Body of pancreas (tissue), 4 donors: ENCODE measurements at places on chromosomes 4 and X. TPM values are rescaled to one million over a fixed set of nuclear protein-coding genes. Genes with fewer than 3 reads are reported as not detected.

DNA sequence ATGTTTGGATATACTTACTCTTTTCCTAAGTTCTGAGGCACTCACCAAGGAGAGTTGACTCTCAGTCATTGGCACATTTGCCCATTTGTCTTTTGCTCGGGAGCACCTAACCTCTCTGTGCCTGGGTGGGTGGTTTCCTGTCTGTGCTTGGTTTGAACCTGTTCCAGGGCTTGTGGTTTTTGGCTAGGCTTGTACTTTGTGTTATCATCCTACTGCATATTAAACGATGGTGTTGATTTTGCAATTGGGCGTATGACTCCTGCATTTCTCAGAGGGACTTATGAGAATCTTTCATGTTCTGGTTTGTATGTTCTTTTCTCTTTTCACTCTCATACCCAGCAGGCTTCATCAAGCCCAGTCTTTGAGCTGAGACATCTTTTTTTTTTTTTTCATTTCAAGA, 161.7 kb downstream of the BTC start:
- no peak overlapping the region for H3K27ac ChIP-seq
- no peaks in the 10 kb centered on the region for H3K27me3 ChIP-seq
- no peaks in the 10 kb centered on the region for H3K4me1 ChIP-seq
- H3K4me3 ChIP-seq: no peak overlapping the region
- H3K36me3 ChIP-seq: no peaks in the 10 kb centered on the region

- no peaks in the 10 kb centered on the region for H3K4me1 ChIP-seq
- no peak overlapping the region for H3K4me3 ChIP-seq
- H3K27ac ChIP-seq: no peak overlapping the region
These were observed 457.5 kb upstream of the GNPDA2 start for GRCh38 chr4:45183905-45184304.

DNA sequence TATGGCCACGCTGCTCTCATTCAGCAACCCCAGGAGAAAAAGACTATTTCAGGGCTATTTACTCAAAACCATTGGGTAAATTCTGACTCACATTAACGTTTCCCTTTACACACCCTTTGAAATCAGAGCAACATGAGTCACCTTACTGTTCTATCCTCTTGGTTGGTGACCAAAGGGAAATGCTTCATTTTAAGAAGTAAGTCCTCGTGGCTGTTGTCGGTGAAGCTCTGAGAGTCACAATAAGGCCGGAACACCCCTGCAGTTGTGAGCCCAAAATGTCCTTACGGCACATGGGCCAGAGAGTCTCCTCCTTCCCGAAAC, 56.3 kb upstream of the SPRY1 start:
- H3K4me1 ChIP-seq: no peaks in the 10 kb centered on the region
- H3K27ac ChIP-seq: peak overlapping the region; percentile 1
- no peaks in the 10 kb centered on the region for H3K36me3 ChIP-seq
- no peaks in the 10 kb centered on the region for H3K27me3 ChIP-seq
- H3K4me3 ChIP-seq: no peak overlapping the region

- no peaks in the 10 kb centered on the region for H3K36me3 ChIP-seq
- H3K27me3 ChIP-seq: no peaks in the 10 kb centered on the region
- DNase-seq: no peak
- H3K27ac ChIP-seq: no peak overlapping the region
- peaks cover 11% of the 10 kb centered on the region for H3K4me1 ChIP-seq
- no peak overlapping the region for H3K4me3 ChIP-seq
These were observed 38.7 kb upstream of the FAT1 start for GRCh38 chr4:186762361-186762760.

- H3K4me3 ChIP-seq: no peak overlapping the region
- H3K27me3 ChIP-seq: no peaks in the 10 kb centered on the region
- DNase-seq: no peak
- H3K36me3 ChIP-seq: no peaks in the 10 kb centered on the region
These were observed 16.4 kb downstream of the INTS6L start for GRCh38 chrX:135536877-135537276.

GRCh38 chrX:107571296-107571998, 56.9 kb upstream of the PRPS1 start:
- no peaks in the 10 kb centered on the region for H3K36me3 ChIP-seq
- peaks cover 7% of the 10 kb centered on the region for H3K4me1 ChIP-seq
- no peak overlapping the region for H3K4me3 ChIP-seq
- no peaks in the 10 kb centered on the region for H3K27me3 ChIP-seq

- no peaks in the 10 kb centered on the region for H3K27me3 ChIP-seq
- no peaks in the 10 kb centered on the region for H3K36me3 ChIP-seq
- no peaks in the 10 kb centered on the region for H3K4me1 ChIP-seq
- H3K27ac ChIP-seq: no peak overlapping the region
- H3K4me3 ChIP-seq: no peak overlapping the region
These were observed 110.0 kb downstream of the ATRX start for GRCh38 chrX:77675986-77676385.

GRCh38 chrX:110228453-110228852, 89.4 kb downstream of the AMMECR1 start:
- no peak overlapping the region for H3K27ac ChIP-seq
- H3K27me3 ChIP-seq: no peaks in the 10 kb centered on the region
- no peaks in the 10 kb centered on the region for H3K36me3 ChIP-seq
- DNase-seq: no peak
- no peak overlapping the region for H3K4me3 ChIP-seq
- H3K4me1 ChIP-seq: no peaks in the 10 kb centered on the region

DNA sequence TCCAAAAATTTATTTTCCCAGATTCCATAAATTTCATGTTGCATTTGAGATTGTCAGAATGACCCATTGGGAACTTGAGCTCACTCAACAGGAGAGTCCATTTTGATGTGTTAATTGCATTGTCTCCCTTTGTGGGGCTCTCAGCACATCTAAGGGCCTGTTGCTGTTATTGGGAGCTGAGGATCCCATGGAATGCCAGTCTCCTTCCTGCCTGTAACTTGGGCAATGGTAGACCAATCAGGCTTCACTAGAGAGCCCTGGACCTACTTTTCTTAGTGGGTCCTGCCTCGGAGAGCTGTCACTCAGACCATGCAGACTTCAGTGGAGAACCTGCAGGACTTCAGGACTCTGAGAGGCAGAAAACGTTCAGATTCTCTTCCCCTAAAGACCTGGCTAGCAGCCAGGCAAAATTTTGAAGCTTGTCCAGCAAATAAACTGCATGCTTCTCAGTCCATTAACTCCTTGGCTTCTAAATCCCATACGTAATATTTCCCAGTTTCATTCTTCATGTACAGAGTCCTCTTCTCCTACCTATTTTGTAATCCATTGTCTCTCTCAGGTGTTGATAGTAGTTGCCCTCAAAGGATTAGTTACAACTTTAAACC, 25.1 kb downstream of the OCRL start:
- no peaks in the 10 kb centered on the region for H3K4me1 ChIP-seq
- H3K27me3 ChIP-seq: no peaks in the 10 kb centered on the region
- no peak for DNase-seq
- no peak overlapping the region for H3K4me3 ChIP-seq

- no peak overlapping the region for H3K4me3 ChIP-seq
- H3K27ac ChIP-seq: no peak overlapping the region
- DNase-seq: no peak
- no peaks in the 10 kb centered on the region for H3K36me3 ChIP-seq
- no peaks in the 10 kb centered on the region for H3K27me3 ChIP-seq
These were observed 76.4 kb upstream of the HELT start for GRCh38 chr4:184941671-184942418.

DNA sequence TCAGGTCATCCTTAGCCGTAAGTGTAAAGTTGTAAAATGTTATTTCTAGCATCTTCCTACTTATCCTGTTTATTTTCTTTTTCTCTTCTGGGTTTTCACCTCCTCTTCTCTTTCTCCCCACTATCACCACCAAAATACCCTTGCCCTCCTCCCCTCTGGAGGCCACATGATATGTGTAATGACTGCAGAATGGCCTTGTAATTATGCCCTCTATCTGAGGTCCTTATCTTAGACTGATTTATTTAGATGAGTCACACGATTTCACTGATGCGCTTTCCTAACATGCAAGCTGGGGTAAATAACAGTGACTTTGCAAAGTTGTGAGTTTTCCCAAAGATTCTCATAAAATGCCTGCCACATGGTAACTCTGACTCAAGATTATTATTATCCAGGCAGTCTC, 231.8 kb upstream of the GPRIN3 start:
- H3K27me3 ChIP-seq: no peaks in the 10 kb centered on the region
- DNase-seq: no peak
- H3K4me1 ChIP-seq: no peaks in the 10 kb centered on the region
- H3K4me3 ChIP-seq: no peak overlapping the region
- H3K27ac ChIP-seq: no peak overlapping the region

- no peaks in the 10 kb centered on the region for H3K4me1 ChIP-seq
- H3K4me3 ChIP-seq: no peak overlapping the region
- no peak overlapping the region for H3K27ac ChIP-seq
- H3K36me3 ChIP-seq: no peaks in the 10 kb centered on the region
- no peak for DNase-seq
These were observed 29.0 kb downstream of the DDX60L start for GRCh38 chr4:168451331-168451730.

- no peaks in the 10 kb centered on the region for H3K27me3 ChIP-seq
- no peak overlapping the region for H3K4me3 ChIP-seq
- no peak overlapping the region for H3K27ac ChIP-seq
- no peak for DNase-seq
- H3K36me3 ChIP-seq: no peaks in the 10 kb centered on the region
- no peaks in the 10 kb centered on the region for H3K4me1 ChIP-seq
These were observed 220.2 kb upstream of the MAD2L1 start for GRCh38 chr4:120286813-120287212.

DNA sequence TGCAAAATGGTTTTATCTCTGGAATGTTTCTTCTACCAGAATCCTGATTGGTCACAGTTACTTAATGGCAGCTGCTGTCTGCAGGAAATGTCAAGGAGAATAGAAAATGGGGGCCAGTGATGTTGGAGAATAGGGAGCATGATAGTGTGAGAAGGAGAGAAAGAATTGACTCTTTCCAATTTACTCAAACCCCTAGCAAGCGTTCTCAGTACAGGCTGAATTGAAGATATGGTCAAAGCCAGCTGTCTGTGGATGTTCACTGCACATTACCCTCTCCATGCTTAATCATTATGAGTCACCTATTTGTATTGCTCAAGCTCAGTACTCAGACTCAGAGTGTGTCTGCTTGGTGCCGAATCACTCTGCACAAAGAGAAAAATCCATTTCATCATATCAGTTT, 57.8 kb upstream of the FAM47B start:
- no peak overlapping the region for H3K27ac ChIP-seq
- H3K4me1 ChIP-seq: no peaks in the 10 kb centered on the region
- H3K4me3 ChIP-seq: no peak overlapping the region

- H3K4me3 ChIP-seq: no peak overlapping the region
- no peak for DNase-seq
- no peaks in the 10 kb centered on the region for H3K36me3 ChIP-seq
- H3K27me3 ChIP-seq: no peaks in the 10 kb centered on the region
- no peak overlapping the region for H3K27ac ChIP-seq
- H3K4me1 ChIP-seq: no peaks in the 10 kb centered on the region
These were observed 237.3 kb downstream of the NLGN4X start for GRCh38 chrX:5991393-5991792.

- H3K4me1 ChIP-seq: no peaks in the 10 kb centered on the region
- no peak for DNase-seq
- no peak overlapping the region for H3K4me3 ChIP-seq
- H3K27ac ChIP-seq: no peak overlapping the region
These were observed 245.1 kb upstream of the ETNPPL start for GRCh38 chr4:109007976-109008375.

DNA sequence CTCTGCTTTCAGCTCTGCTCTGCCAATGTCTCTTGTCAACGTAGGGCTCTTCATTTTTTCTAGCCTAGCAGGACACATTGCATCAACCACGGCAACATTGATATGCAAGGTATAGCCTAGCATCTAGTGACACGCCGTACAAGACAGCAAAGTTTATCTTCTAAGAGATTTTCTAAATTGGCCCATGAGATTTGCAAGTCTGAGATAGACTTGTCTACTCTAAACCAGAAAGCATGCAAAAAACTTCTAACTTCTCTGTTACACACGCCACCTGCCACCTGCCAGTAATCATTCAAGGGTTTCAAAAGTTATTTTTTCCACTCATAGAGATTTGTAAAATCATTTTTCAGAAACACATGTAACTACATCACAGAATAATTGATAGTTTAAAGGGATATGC, 1265.7 kb downstream of the C4orf33 start:
- no peaks in the 10 kb centered on the region for H3K36me3 ChIP-seq
- DNase-seq: no peak
- no peaks in the 10 kb centered on the region for H3K4me1 ChIP-seq

DNA sequence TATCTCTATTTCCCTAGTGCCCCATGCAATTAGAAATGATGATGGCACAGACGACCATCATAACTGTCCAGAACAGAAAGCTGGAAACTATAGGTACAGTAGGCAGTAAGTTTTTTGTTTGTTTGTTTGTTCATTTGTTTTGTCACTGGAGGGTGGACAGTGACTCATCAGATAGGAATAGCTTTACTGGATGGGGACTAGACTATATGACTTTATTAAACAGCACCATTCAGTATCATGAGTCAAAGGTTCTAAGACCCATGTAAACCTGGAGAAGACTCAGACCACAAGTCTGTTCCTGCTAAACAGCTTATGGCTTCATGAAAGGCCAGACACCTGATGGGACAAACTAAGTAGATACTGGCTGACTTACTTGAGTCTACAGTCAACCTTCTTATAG, 38.4 kb downstream of the PLAC1 start:
- no peak for DNase-seq
- no peak overlapping the region for H3K4me3 ChIP-seq
- no peaks in the 10 kb centered on the region for H3K36me3 ChIP-seq
- H3K27me3 ChIP-seq: no peaks in the 10 kb centered on the region
- no peak overlapping the region for H3K27ac ChIP-seq

- no peak overlapping the region for H3K4me3 ChIP-seq
- H3K4me1 ChIP-seq: peaks cover 40% of the 10 kb centered on the region
- no peaks in the 10 kb centered on the region for H3K36me3 ChIP-seq
- DNase-seq: no peak
- H3K27me3 ChIP-seq: no peaks in the 10 kb centered on the region
These were observed 2.4 kb downstream of the ALB start for GRCh38 chr4:73406548-73406875.

The ARSJ gene
- 3.6 TPM for total RNA-seq

The BEX3 gene
- total RNA-seq: 71.9 TPM

The ZNF185 gene
- 2.0 TPM for total RNA-seq

The C4orf50 gene
- total RNA-seq: not detected

The RIBC1 gene
- total RNA-seq: 0.99 TPM

The TSPAN7 gene
- total RNA-seq: 8.6 TPM

The KLHL34 gene
- total RNA-seq: not detected

The TRIM61 gene
- total RNA-seq: not detected

The GAGE13 gene
- total RNA-seq: not detected

The KLB gene
- 3.6 TPM for total RNA-seq

The TBC1D9 gene
- total RNA-seq: 13.5 TPM

The CENPU gene
- total RNA-seq: 2.1 TPM

The SSX7 gene
- not detected for total RNA-seq

The CXorf49B gene
- not detected for total RNA-seq
